ENCODE measurements at places on chromosomes 6 and 20.

- no peak for DNase-seq
Measured at GRCh38 chr20:62285151-62285550, 17.6 kb upstream of the ADRM1 start.

- DNase-seq = peak; percentile 51
Measured at GRCh38 chr20:4041748-4042411, 26.5 kb upstream of the RNF24 start.

- DNase-seq = no peak
Measured at GRCh38 chr20:33235696-33236095, at the start of gene BPIFA1. Gene BPIFA1 (plus strand): TSS chr20:33235996. CDS start chr20:33237712, 1,716 bp downstream.

- no peak for DNase-seq
Measured at GRCh38 chr6:14058029-14058695, 59.4 kb upstream of the CD83 start.
